DMS79 treated with DMSO at 0.1 percent for 48 hours (cell line): ENCODE measurements at places on chromosomes 11 and 22.

DNA sequence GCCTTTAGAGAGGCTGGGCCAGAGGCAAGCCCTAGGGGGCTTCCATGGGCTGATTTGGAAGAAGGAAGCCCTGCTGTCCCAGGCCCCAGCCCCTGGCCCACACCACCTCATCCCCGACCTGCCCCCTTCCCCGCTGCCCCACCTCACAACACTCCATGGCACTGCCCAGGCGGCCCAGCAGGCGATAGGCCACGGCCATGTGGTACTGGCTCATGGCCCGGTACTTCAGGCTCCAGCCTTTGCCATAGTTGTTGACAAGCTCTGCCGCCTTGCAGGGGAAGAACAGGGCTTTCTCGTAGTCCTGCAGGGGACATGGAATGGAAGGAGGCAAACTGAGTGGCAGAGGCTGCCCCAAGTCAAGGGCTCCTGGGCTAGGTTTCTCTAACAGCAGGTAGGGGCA, 6.4 kb downstream of the RAPSN start:
- no peak for DNase-seq

- DNase-seq: no peak
Observed at GRCh38 chr22:19993926-19994325, 22.7 kb downstream of the ARVCF start.

DNA sequence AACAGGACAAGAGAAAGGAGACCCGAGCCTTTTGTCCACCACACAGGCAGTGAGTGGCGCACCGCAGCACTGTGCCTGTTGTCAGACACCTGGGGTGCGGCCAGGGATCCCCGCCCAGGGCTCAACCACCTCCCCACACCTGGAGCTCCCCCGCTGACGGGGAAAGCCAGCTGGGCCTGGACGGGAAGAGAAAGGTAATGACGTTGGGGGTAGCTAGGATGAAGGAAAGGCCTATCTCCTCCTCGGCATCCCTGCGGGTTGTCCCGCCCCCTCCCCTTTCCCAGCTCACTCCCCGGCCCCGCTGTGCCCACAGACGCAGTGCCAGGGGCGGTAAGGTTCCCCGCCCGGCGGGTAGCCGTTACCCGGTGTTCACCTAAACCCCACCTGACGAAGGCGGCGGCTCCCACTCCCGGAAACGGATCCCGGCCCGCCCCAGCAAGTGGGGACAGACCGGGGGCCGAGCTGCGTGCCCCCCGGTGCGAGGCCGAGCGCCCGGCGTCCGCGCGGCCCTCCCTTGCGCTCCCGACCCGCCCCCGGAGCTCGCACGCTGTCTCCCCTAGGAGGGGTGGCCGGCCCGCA, 495 bp downstream of the HYOU1 start:
- no peak for DNase-seq

DNA sequence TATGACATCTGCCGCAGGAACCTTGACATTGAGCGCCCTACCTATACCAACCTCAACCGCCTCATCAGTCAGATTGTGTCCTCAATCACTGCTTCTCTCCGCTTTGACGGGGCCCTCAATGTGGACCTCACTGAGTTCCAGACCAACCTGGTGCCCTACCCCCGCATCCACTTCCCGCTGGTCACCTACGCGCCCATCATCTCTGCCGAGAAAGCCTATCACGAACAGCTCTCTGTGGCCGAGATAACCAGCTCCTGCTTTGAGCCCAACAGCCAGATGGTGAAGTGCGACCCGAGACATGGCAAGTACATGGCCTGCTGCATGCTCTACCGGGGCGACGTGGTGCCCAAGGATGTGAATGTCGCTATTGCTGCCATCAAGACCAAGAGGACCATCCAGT, 16.0 kb downstream of the TUBA8 start:
- DNase-seq: no peak

DNA sequence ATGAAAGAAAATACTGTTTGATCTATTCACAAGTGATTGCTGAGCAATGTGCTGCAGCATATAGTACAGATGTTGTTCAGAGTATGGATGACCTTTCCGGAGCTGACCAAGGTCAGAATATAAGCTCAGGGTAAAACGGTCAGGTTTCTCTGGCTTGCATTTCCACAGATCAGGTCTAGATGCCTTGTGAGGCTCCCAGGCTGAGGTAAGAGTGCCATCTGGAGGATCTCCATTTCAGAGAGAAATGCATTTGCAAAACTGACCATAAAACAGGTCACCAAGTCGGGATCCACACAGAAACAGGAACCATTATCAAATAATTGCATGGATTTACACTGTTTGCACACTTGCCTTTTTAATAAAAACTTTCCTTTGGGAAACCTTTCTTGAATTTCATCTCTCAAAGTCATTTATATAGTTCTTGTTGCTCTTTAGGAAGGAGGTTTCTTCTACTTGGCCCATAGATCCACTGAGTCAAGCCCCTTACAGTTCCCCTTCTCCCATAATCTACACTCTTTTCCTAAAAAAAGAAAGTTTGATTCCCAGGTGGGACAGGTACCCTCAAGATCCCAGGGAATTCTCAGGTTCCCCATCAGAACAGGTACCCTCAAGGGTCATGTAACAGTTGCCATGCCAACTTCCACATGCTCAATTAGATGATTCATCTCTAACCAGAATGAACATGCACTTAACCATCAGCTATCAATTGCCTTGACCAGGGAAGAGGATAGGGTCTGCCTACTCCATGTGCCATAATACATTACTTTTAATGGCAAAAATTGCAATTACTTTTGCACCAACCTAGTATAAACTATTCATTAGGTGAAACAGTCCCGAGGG, 25.0 kb upstream of the TMPRSS5 start:
- DNase-seq: peak; percentile 31

DNA sequence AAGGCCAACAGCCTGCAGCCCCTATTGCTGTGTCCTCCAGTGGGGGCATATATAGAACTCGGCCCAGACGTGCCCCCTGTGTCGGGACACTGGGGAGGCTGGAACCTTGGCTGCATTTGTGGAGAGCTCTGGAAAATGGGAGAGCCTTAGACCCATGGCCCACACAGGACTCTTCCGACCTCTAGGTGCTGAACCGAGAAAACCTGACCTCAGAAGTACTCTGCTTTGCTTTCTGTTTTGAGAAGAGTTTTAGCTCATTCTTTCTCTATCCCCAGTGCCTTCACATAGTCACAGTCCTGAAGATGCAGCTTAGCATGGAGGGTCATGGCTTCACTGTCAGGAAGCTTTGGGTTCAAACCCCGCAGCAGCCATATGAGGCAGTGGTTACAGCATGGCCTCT, 271.8 kb upstream of the B3GAT1 start:
- DNase-seq: no peak
